ENCODE measurements at places on chromosomes 11 and 22. TPM values are rescaled to one million over a fixed set of nuclear protein-coding genes. Genes with fewer than 3 reads are reported as not detected.
A peak's percentile ranks its signal among the peaks of the same experiment; 100 is the strongest.

- H3K27me3 ChIP-seq = peaks cover 10% of the 10 kb centered on the region
- DNase-seq = no peak
- no peak overlapping the region for H3K4me3 ChIP-seq
- H3K4me1 ChIP-seq = no peaks in the 10 kb centered on the region
- H3K36me3 ChIP-seq = no peaks in the 10 kb centered on the region
- no peak overlapping the region for H3K27ac ChIP-seq
Observed at GRCh38 chr11:69173925-69174581, 18.3 kb downstream of the SMIM38 start.

DNA sequence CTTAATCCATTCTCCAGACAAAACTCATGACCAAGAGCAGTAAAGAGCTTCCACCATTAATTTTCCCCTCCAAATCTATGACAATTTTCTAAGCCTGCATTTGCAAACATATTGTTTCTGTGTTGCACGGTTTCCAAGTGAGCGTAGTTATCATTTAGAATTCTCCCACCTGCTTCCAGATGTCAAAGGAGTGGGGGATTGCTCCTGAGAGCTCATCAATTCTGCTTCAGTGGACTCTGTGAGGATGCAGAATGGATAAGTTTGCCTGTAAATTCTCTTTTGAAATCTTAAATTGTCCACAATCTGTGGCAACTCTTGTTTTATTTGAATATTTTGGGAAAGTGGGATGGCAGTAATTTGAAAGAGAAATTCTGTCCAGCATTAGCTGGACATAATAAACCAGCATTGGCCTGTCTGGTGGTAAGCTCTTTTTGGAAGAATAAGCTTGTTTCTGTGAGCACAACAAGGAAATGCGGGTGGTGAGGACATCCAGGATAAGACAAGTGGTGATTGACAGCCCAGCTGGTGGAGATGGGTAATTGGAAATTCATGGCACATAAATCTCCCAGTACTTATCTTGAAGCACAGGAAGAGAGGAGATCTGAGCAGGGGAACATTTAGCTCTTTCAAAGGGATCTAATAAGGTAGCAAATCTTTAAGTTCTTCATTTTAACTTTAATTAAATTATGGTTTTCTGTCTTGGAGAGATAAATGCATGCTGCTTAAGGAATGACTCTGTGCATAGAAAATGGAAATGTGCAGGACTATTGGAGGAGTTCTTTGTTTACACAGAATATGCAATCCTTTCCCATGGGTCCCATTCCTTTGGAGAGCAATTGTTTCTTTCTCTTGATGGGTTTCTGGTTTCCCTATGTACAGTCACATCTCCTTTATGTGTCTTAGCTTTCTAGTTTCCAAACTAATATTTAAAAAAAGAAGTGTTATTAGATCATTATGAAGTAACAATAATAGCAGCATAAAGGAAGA, 73.2 kb downstream of the FAT3 start:
- no peaks in the 10 kb centered on the region for H3K27me3 ChIP-seq
- no peak for DNase-seq
- H3K36me3 ChIP-seq = no peaks in the 10 kb centered on the region
- H3K4me3 ChIP-seq = no peak overlapping the region

GRCh38 chr22:45169591-45170466, 6.1 kb downstream of the NUP50 start:
- H3K27me3 ChIP-seq = no peaks in the 10 kb centered on the region
- H3K27ac ChIP-seq = peak overlapping the region; percentile 39
- no peaks in the 10 kb centered on the region for H3K36me3 ChIP-seq
- no peak overlapping the region for H3K4me3 ChIP-seq

GRCh38 chr11:20161230-20161918, 1.1 kb upstream of the DBX1 start:
- H3K27me3 ChIP-seq = peaks cover 40% of the 10 kb centered on the region
- peaks cover 49% of the 10 kb centered on the region for H3K4me1 ChIP-seq
- no peaks in the 10 kb centered on the region for H3K36me3 ChIP-seq
- no peak overlapping the region for H3K27ac ChIP-seq
- no peak overlapping the region for H3K4me3 ChIP-seq

DNA sequence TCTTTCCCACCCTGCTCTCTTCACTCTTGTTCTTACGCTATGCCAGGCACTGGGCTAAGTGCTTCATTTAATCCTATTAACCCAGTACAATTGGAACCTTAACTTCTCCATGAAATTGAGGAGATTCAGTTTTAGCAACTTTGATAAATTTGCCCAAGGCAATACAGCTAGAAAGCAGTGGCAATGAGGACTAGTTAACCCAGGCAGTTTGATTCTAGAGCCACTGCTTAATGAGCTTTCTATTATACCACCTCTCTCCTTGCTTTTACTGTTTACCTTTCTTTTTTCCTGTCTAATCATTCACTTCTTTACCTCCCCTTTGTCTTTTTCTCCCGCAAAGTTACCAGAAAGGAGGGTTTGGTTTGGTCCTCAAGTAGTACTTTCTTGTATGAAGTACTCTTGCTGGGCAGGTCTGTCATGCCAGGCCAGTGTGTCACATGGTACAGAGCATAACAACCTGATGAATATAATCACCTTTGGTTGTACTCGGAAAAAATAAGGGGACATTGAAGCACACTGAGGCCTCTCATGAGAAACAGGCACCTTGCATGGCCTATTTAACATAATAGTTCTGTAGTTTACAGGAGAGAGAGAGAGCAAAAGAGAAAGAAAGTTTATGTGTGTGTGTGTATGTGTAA, 70.6 kb downstream of the PDHX start:
- peaks cover 2% of the 10 kb centered on the region for H3K36me3 ChIP-seq
- no peak overlapping the region for H3K4me3 ChIP-seq
- no peaks in the 10 kb centered on the region for H3K27me3 ChIP-seq
- no peaks in the 10 kb centered on the region for H3K4me1 ChIP-seq

CATSPER1 gene
- not detected for total RNA-seq

CARD18 gene
- total RNA-seq = not detected

GRCh38 chr11:11533751-11534150, 88.1 kb downstream of the GALNT18 start:
- H3K36me3 ChIP-seq = no peaks in the 10 kb centered on the region
- no peaks in the 10 kb centered on the region for H3K27me3 ChIP-seq
- H3K4me3 ChIP-seq = no peak overlapping the region
- no peak for DNase-seq
- no peaks in the 10 kb centered on the region for H3K4me1 ChIP-seq

CDC42EP1 gene
- 0.47 TPM for total RNA-seq

- DNase-seq = no peak
- no peaks in the 10 kb centered on the region for H3K4me1 ChIP-seq
- no peaks in the 10 kb centered on the region for H3K36me3 ChIP-seq
- no peaks in the 10 kb centered on the region for H3K27me3 ChIP-seq
Observed at GRCh38 chr11:64035576-64035975, at the start of gene FLRT1. Gene FLRT1, plus strand, starts transcription at chr11:64035931. Its CDS starts 80,337 bp downstream, at chr11:64116268.

DNA sequence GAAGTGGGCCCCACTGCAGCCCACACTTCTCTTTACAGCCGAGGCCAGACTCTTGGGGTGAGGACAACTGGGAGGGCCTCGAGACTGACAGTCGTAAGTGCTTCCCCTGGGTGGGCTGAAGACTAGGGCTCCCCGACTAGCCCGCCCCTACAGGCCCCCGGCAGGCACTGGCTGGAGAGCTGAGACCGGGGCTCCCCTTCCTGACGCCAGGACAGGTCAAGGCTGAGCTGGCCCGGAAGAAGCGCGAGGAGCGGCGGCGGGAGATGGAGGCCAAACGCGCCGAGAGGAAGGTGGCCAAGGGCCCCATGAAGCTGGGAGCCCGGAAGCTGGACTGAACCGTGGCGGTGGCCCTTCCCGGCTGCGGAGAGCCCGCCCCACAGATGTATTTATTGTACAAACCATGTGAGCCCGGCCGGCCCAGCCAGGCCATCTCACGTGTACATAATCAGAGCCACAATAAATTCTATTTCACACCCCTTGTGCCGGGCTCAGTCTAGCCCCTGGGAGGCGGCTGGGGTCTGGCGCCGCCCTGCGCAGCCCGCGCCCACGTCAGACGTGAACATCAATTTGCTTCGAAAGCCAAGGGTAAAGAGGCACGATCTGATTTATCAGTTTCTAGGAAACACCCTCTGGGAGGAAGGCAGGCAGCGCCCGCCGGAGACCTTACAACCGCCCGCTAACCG, 13.5 kb downstream of the SCYL1 start:
- no peak for DNase-seq
- H3K27me3 ChIP-seq = no peaks in the 10 kb centered on the region
- H3K4me3 ChIP-seq = no peak overlapping the region
- H3K36me3 ChIP-seq = peaks cover 37% of the 10 kb centered on the region

- no peak overlapping the region for H3K4me3 ChIP-seq
- no peaks in the 10 kb centered on the region for H3K27me3 ChIP-seq
- peaks cover 3% of the 10 kb centered on the region for H3K36me3 ChIP-seq
Observed at GRCh38 chr11:72985645-72986044, 156.5 kb downstream of the FCHSD2 start.

FGF3 gene
- not detected for total RNA-seq

DNA sequence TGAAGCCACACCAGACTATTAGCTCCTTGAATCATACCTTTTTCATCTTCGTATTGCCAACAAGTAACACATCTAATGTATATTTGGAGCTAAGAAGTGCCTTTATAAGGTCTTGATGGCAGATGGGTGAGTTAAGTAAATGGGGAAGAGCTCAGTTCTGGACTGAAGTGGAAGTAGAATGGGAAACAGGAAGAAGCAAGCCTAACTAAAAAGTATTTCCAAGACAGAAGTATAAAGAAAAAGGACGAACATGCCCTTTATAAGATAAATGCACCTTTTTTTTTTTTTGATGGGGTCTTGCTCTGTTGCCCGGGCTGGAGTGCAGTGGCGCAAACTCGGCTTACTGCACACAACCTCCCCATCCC, 14.5 kb downstream of the CRTAM start:
- peak overlapping the region; percentile 83 for H3K27ac ChIP-seq
- DNase-seq = no peak
- no peaks in the 10 kb centered on the region for H3K36me3 ChIP-seq
- H3K4me3 ChIP-seq = no peak overlapping the region
- H3K27me3 ChIP-seq = no peaks in the 10 kb centered on the region

- H3K27me3 ChIP-seq = peaks cover 18% of the 10 kb centered on the region
- no peaks in the 10 kb centered on the region for H3K4me1 ChIP-seq
- no peaks in the 10 kb centered on the region for H3K36me3 ChIP-seq
- DNase-seq = no peak
Observed at GRCh38 chr11:16773981-16774935, 35.8 kb downstream of the C11orf58 start.

KCNE3 gene
- total RNA-seq = not detected

- H3K4me3 ChIP-seq = no peak overlapping the region
- no peaks in the 10 kb centered on the region for H3K27me3 ChIP-seq
Observed at GRCh38 chr11:65555693-65556231, 2.4 kb downstream of the LTBP3 start.

C22orf42 gene
- not detected for total RNA-seq

- no peak overlapping the region for H3K27ac ChIP-seq
- H3K4me1 ChIP-seq = peaks cover 39% of the 10 kb centered on the region
Observed at GRCh38 chr11:45092404-45092785, 54.0 kb upstream of the PRDM11 start.

GRM5 gene
- total RNA-seq = not detected

GRCh38 chr11:128886406-128887124, 4.6 kb upstream of the KCNJ5 start:
- no peak overlapping the region for H3K27ac ChIP-seq
- H3K4me1 ChIP-seq = no peaks in the 10 kb centered on the region
- peaks cover 61% of the 10 kb centered on the region for H3K27me3 ChIP-seq
- DNase-seq = no peak
- H3K36me3 ChIP-seq = no peaks in the 10 kb centered on the region
- no peak overlapping the region for H3K4me3 ChIP-seq

SERPINH1 gene
- 5.2 TPM for total RNA-seq

DNA sequence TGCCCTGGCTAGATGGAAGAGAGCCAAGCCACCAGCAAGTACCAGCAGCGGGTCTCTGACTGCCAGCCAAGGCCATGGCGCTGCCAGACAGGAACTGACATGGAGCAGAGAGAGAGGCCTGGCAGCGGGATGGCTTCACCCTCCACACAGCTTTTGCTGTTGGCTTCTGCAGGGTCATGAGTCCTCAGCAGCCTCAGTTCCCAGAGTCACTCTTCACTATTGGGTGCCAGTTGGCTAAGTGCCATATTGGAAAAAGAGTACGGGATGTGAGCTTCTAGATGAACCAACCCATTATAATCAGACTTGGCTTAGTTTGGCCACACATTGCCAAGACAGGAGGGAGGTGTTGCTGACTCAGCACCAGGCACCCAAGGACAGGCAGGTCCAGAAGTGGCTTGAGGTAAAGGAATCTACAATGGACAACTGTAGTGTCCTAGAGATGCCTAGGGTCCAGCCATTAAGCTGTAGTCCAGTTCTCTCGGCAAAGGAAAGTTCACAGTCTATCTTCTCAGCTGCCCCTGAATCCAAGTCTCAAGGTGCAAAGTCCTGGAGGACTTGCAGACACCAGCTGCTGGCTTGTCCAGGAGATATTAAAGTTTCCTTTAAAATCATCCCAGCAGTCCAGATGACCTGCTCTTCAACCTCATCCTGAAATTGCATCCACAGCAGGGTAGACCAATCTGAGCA, 40.7 kb upstream of the POU2AF1 start:
- H3K36me3 ChIP-seq = no peaks in the 10 kb centered on the region
- H3K4me3 ChIP-seq = no peak overlapping the region
- DNase-seq = no peak
- no peaks in the 10 kb centered on the region for H3K27me3 ChIP-seq
- no peak overlapping the region for H3K27ac ChIP-seq

DNA sequence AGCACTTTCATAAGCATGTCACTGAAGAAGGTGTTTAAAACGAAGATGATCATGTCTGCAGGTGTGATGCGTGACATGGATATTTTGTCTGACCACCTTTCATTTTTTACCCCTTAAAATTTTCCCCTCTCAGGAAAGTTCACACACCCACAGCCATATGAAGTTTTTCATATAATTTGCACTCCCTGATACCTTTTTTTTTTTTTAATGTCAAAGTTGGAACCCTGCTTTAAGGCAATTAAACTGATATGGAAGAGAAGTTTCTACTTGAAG, 104.6 kb downstream of the ATXN10 start:
- H3K36me3 ChIP-seq = peaks cover 3% of the 10 kb centered on the region
- no peaks in the 10 kb centered on the region for H3K27me3 ChIP-seq

- no peaks in the 10 kb centered on the region for H3K4me1 ChIP-seq
- H3K27me3 ChIP-seq = no peaks in the 10 kb centered on the region
- H3K36me3 ChIP-seq = peaks cover 3% of the 10 kb centered on the region
- no peak overlapping the region for H3K27ac ChIP-seq
Observed at GRCh38 chr22:45771057-45771456, 99.4 kb downstream of the ATXN10 start.

DNA sequence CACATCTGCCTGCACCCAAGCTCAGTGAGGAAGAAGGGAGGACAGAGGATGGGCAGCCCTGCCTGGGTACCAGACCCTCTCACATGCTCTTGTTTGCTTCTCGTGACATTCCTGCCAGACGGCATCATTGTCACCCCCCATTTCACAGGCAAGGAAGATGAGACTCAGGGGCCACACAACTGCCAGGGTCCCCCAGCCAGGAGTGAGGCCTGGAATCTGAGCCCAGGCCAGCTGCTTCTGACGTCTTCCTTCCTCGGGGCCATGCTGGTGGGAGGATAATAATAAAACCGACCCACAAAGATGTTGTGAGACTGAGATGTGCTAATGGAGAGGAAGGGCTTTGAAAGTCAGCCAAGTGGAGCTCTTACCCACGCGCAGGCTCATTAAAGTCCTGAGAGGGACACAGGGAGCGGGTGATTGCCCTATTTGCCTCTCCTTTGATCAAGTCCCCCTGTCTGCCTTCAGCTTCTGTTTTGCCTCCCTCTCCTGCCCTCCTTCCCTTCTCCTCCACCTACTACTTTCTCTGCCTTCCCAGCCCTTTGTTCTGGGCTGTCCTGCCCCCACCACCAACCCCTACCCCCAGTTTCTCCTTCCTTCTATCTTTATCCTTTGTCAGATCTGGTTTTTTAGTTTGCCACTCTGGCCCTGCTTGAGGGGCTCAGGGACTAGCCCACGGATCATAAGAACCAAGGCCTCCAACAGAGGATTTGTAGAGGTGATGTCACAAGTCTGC, 62.7 kb downstream of the MCM5 start:
- H3K4me3 ChIP-seq = no peak overlapping the region
- DNase-seq = no peak
- no peak overlapping the region for H3K27ac ChIP-seq
- no peaks in the 10 kb centered on the region for H3K27me3 ChIP-seq
- H3K4me1 ChIP-seq = no peaks in the 10 kb centered on the region
- H3K36me3 ChIP-seq = no peaks in the 10 kb centered on the region
